Metanephros (tissue), 2 donors: ENCODE measurements at places on chromosomes 4 and X. TPM values are rescaled to one million over a fixed set of nuclear protein-coding genes. Genes with fewer than 3 reads are reported as not detected.

Gene LRRC66
- total RNA-seq: 0.82 TPM

Gene PDCL2
- not detected for total RNA-seq

Gene EDNRA
- 56.5 TPM for total RNA-seq

Gene CSAG3
- total RNA-seq: not detected

Gene ZFP92
- total RNA-seq: 1.5 TPM

Gene DGKK
- total RNA-seq: 3.2 TPM

Gene SSX2B
- 0.35 TPM for total RNA-seq

Gene MAGEA1
- not detected for total RNA-seq

Gene C4orf36
- 1.3 TPM for total RNA-seq

Gene HS6ST2
- 29.4 TPM for total RNA-seq

Gene SSX4
- total RNA-seq: not detected

Gene TCEAL6
- not detected for total RNA-seq

Gene ARMCX1
- 43.8 TPM for total RNA-seq

Gene SMIM43
- 0.23 TPM for total RNA-seq

Gene NPNT
- total RNA-seq: 101 TPM

Gene ZDHHC15
- 5.1 TPM for total RNA-seq

Gene IBSP
- not detected for total RNA-seq

Gene CFI
- 97.7 TPM for total RNA-seq

Gene RAB40A
- 0.88 TPM for total RNA-seq

Gene SPANXC
- not detected for total RNA-seq

Gene TLR7
- total RNA-seq: 2.5 TPM

Gene OTUD6A
- total RNA-seq: not detected

Gene CBR4
- total RNA-seq: 32.3 TPM

Gene ARHGAP6
- 23.9 TPM for total RNA-seq

Gene APLN
- 2.8 TPM for total RNA-seq

Gene EDA2R
- 0.58 TPM for total RNA-seq

Gene UBA6
- total RNA-seq: 37.9 TPM

Gene CCDC160
- 3.0 TPM for total RNA-seq

Gene NEUROG2
- total RNA-seq: not detected

Gene SLC2A9
- 15.0 TPM for total RNA-seq

Gene OTOP1
- not detected for total RNA-seq

Gene MEPE
- total RNA-seq: not detected

Gene AMBN
- total RNA-seq: 0.47 TPM

Gene CDX4
- not detected for total RNA-seq

Gene TRMT10A
- 6.8 TPM for total RNA-seq

Gene RAPGEF2
- 81.0 TPM for total RNA-seq

Gene MBTPS2
- total RNA-seq: 16.9 TPM

Gene VCX2
- total RNA-seq: not detected

Gene ITM2A
- total RNA-seq: 83.7 TPM

Gene FGFR3
- 97.0 TPM for total RNA-seq

Gene ASB12
- 5.5 TPM for total RNA-seq

Gene WAS
- total RNA-seq: 6.4 TPM

Gene TCEAL2
- total RNA-seq: 1.8 TPM

Gene HSD17B13
- 0.12 TPM for total RNA-seq

Gene STATH
- total RNA-seq: not detected
